Cerebellar nuclear complex (tissue), 1 donor: ENCODE measurements at places on chromosomes 3 and 15.

GRCh38 chr15:59399465-59400102 lies 26.9 kb upstream of the MYO1E start:
- no peak for DNase-seq

DNA sequence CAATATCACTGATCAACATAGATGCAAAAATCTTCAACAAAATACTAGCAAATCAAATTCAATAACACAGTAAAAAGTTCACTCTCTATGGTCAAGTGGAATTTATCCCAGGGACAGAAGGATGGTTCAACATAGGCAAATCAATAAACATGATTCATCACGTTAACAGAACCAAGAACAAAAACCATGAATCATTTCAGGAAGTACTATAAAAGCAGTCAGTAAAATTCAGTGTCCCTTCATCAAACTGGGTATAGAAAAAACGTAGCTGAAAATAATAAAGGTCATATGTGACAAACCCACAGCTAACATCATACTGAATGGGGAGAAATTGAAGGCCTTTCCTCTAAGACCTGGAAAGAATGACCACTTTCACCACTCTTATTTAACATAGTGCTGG lies 172.1 kb downstream of the POLR2M start:
- no peak for DNase-seq

DNA sequence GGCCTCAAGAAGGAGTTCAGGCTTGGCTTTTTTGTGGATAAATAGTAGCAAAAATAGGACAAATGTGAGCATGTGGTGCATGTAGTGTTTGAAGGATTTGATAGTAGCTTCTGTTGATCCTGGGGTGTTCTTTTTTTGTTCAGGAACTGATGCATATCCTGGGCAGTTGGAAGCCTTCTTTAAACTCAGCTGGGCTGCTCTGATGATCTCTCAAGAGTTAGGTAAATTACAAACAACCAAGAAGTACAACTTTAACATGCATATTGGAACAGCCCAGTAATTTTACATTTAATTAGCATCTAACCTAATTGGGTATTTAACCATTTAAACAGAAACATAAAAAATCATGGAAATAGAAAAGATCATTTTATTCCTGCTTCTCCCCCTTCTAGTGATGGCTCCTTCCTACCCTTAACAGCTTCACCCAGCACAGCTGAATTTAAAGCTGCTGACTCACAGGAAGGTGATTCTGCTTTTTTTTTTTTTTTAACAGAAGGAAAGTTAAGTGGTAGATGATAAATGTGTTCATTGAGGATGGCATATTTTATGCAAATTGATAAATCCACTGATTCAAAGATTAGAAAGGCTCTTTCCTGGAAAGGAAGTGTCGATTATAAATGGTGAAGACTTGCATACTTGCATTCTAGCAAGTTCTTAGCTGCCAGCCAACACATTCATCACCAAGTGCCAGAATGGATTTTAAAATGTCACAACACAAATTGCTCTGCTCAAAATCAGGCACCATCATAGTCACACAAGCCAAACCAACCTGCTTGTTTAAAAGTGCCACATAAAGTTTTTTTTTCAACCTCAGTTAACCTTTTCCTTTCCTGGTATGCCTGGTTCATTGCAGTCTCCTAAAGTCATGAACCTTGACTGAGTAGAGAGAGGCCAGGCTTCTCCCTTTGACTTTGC lies 20.0 kb downstream of the SLC35G2 start:
- DNase-seq, result no peak

DNA sequence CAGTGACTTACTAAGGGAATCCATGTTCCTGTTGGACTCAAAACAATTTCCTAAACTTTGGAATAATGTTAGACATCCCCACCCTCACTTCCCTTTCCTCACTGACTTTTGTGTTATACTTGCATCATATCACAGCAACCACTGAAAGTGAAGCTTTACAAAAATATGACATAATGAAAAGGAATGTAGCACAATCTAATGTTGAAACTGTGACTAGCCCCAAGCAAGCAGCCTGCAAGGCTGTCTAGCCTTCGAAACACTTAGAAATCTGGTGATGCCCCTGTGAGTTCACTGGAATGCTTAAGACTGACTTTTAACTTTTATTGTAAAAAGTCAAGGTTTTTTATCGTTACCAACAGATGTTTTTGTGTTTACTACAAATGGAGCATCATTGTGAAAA lies 203.7 kb upstream of the ZNF385D start:
- DNase-seq, result no peak

- DNase-seq, result no peak
Measured at GRCh38 chr3:32335365-32336112, 56.1 kb upstream of the CMTM7 start.

DNA sequence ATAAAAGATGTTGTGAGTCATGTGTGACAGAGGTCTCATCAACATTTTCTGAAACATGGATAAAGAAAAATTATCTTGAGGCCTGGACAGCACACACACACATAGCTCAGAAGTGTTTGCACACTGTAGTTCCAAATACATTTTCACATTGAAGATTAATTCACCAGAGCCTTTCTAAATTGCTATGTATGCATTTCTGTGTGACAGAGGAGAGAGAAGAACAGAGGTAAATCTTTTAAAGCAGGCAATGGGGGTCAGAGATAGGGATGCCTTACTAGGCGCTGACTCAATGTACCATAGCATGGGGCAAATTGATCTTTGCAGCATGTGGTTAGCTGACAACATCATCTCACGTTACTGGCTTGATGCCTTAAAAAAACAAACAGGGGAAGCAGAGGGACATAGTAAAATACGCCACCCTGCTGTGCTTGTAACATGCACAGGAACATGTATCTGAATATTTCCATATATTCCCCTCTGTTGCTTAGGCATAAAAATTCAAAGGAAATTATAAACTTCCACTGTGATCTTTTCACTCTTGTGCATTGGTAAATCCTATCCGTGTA lies 7.7 kb downstream of the POU1F1 start:
- DNase-seq, result no peak

GRCh38 chr15:77838595-77838994 lies 205.9 kb upstream of the LINGO1 start:
- no peak for DNase-seq

GRCh38 chr3:31840252-31840651 lies 140.8 kb downstream of the OSBPL10 start:
- no peak for DNase-seq

GRCh38 chr3:152396867-152397266 lies 128.1 kb downstream of the MBNL1 start:
- no peak for DNase-seq
